ENCODE measurements at places on chromosomes 3 and 15.

DNA sequence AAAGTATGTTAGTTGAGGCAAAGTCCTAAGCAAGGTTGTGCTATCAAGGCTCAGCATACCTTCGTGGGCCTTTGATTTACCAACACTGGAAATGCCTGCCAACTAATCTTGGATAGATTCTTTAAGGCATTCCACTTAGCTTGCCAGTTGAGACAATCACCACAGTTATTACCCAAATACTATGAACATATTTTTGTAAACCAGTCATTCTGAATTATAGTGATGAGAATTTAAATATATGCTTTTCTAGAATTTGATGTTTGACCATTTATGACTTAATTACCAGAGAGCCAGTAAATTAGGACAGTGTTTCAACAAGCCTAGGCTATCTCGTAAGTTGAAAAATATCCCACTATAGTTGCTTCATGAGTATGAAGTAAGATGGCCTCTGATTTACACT, 15.5 kb downstream of the TRIM59 start:
- no peak for DNase-seq

GRCh38 chr3:68893600-68894239, 38.6 kb downstream of the TAFA4 start:
- DNase-seq, result no peak

DNA sequence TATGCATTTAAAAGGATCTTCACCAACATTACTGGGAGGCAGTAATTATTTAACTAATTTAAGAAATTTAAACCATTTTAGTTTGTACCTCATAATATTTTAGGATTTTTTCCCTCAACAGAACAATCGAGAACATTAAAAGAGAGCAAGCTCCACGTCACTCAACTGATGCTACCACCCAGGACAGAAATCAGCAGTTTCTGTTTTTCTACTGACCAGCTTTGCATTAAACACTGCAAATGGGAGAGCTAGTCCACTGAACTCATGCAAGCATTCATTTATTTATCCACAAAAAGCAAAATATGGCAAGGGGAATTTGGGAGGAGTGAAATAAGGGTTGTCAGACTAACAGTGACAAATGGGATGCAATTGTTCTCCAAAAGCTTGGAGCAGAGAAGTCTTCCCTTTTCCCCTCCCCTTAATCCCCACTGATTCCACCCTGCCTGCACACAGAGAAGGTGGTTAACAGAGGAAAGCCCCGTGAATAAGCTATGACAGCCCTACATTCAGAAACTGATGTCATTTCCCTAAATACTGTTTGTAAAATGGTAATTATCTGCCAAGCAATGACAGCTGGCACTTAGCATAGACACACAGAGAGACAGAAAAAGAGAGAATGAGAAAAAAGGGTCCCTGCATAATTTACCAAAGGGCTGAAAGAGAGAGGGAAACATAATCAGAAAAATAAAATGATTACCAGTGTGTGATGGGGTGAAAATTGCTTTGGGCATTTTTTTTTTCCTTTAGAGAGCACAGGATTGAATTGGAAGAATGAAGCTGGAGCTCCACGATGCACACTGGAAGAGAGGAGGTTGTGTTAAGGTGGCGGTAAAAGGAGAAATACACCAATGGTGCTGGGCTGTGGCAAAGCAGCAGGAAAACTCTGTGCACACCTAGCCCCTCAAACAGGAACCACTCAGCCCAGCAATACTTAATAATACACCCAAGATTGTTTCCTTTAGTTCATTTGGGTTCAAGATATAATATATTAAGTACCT, 777.4 kb downstream of the TUSC7 start:
- no peak for DNase-seq

- DNase-seq, result no peak
Observed at GRCh38 chr3:151204530-151205402, 1.8 kb upstream of the GPR171 start.

DNA sequence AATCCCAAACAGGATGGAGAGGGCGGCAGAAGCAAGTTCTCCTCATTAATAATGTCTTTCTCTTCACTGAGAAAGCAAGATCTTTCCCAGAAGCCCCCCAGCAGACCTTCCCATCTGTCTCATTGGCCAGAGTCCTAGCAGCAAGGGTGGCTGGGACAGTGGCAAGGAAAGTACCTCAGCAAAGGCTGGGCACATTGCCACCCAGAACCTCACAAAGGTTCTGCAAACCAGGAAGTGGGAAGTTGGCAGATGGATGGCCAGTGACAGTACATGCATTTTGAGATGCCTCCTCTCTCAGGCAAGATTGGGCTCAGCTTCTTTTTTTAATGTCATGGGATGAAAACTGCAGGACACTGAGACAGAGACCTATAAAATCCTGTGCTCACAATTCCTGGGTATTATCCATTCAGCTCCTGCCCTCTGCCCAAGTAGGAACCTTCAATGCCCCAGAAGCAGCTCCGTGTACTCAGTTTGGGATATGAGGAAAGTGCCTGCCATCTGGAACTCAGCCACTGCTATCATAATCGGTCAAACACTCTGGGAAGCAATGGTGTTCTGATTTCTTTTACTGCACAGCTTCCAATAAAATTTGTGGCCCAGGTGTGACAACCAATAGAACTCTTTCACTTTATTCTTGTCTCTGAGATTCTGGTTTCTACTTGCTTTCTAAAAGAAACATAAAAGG, 25.5 kb downstream of the DPH3 start:
- no peak for DNase-seq

DNA sequence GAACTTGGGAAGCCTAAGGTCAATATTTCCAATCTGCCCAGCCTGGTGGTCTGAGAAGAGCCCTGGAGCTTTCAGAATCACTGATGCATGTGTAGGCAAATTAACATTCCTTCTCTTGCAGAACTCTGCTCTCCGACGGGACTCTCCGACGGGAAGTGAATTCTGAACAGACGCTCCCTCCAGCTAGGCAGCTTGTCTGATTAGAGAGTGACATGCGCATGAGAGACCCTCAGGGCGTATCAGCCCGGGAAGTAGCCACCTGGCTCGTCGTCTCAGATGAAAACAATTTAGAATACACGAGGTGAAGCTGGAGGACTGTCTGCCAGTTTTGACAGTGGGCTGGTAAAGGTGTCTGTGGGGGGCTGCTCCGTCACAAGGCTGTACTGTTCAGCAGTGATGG, 103.1 kb downstream of the DGKG start:
- no peak for DNase-seq

DNA sequence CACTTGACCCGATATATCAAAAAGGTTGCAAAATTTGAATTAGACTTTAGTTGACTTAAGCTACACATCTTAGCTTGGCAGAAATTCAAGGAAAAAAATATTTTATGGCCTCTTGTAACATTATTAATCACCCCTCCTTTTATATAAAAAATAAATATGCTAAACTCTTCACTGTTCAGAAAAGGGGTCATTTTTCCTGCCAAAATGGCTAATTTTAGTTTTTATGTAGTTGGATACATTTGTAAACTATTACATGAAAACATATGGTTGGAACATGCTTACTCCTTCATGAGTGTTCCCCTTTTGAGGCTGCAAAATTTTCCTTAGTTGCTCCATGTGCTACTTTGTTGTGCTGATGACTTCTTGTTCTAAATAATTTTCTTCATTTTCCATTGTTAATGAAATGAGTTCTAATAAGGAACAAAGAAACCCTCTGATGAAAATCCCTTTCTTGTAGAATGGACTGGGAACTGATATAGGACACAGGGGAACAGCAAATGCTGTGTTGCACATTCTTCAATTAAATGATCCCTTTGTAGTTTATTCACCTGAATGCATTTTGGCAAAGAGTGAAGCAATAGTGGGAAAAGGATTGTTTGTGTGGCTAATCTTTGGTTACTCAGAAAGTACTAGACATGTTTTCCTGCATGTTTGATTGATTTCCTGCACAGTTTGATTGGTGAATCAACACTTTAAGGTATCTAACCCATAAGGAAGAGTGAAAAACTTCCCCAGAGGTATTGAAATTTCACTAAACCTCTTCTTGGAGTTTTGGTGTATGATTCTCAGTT, 349.3 kb downstream of the TIGIT start:
- no peak for DNase-seq

GRCh38 chr3:182735672-182736071, 57.6 kb upstream of the ATP11B start:
- no peak for DNase-seq

DNA sequence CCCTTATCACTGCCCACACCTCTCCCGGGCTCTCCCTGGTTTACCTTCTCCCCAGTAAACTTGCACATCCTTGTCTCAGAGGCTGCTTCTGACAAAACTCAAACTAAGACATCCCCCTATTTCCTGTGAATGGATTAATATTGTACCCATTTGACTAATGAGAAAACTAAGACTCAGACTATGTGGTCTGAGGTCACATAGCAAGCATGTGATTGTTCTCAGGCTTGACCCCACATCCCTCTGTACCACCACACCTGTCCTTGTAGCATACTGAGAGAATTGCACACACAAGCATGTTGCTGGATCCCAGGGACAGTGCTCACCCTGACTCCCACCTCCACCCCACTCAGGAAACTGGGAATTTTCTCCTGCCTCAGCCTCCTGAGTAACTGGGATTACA, 90.7 kb upstream of the HES1 start:
- no peak for DNase-seq

GRCh38 chr3:36373084-36373483, 7.2 kb upstream of the STAC start:
- DNase-seq, result no peak

- DNase-seq, result no peak
Observed at GRCh38 chr3:10387881-10388609, 67.1 kb upstream of the SEC13 start.

DNA sequence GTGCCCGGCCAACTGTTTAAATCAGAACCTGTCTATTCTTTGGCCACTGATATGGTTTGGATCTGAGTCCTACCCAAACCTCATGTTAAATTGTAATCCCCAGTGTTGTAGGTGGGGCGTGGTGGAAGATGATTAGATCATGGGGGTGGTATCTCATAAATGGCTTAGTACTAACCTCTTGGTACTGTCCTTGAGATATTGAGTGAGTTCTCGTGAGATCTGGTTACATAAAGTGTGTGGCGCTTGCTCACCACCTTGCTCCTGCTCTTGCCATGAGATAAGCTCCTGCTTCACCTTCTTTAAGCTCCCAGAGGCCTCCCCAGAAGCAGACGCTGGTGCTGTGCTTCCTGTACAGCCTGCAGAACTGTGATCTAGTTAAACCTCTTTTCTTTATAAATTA, 42.4 kb downstream of the REC114 start:
- DNase-seq, result no peak

- DNase-seq, result peak; percentile 25
Observed at GRCh38 chr3:129593595-129594339, 12.7 kb downstream of the PLXND1 start.

DNA sequence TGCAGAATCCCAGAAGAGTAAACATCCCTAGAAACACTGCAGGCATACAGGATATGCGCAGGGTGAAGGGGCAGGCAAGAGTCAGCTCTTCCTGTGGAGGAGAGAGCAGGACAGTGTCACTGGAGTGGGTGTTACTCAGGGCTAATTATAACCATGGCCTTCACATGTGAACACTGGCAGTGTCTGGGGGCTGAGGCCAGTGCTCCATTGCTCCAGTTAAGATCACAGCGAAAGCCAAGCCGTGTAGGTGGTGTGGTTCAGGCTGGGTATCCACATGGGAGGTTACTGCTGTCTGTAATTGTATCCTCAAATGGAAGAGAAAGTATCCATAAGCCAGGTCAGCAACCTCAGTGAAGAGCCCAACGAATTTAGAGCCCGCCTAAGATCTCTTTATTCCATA, 84.6 kb downstream of the MESD start:
- DNase-seq, result no peak

GRCh38 chr15:31353931-31354330, 27.3 kb downstream of the KLF13 start:
- no peak for DNase-seq

GRCh38 chr15:79051941-79052731, 38.4 kb downstream of the RASGRF1 start:
- no peak for DNase-seq

- DNase-seq, result no peak
Observed at GRCh38 chr3:134110963-134111362, 81.2 kb upstream of the SLCO2A1 start.

DNA sequence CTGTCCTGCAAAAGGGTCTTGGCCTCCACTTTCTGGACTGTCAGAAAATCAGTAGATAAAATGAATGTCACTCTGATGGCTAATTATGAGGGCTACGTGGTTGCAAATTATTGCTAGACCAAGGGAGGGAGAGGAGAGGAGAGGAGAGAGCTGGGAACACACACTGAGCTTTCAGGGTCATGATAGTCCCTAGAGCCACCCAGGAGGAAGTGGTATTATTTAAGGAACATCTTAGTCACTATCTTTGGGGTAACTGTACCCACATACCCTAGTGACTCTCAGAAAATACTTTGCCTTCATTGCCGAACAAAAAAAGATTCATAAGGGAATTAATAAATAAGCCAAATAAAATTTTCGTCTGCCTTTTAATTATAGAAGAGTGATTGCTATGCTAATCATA, 642.3 kb upstream of the CFAP20DC start:
- DNase-seq, result no peak

- DNase-seq, result no peak
Observed at GRCh38 chr3:42667096-42667522, 13.6 kb downstream of the ZBTB47 start.

DNA sequence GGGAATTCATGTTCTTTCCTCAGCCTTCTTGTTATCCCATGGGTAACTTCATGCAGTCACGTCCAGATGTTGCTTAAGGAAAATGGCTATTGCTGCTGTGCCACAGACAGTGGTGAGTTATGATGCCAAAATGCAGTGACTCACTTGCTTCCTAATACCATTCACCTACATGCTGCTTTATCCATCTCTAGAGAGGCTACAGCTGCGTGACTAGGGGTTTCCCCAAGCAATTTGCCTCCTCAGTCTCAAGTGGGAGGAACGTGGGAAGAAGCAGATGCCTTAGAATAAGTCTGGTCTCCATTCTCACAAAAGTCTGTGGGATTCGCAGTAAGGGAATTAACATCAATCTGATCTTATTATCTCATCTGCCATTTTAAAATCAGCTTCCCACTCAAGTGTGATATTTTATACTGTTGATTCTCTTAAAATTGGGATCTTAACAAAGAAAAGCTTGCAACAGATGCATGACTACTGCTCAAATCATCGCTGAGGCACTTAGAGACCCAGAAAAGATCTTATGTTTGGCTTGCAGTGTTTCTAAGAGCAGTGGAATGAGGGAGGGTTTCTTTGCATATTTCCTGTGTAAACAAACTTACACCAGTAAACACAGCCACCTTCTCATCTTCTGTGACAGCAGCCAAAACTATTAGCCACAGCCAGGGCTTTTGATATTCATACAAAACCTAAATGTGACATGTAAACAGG, 62.0 kb upstream of the ACP3 start:
- DNase-seq, result no peak

GRCh38 chr15:98938105-98938417, 69.5 kb downstream of the PGPEP1L start:
- DNase-seq, result no peak

- no peak for DNase-seq
Observed at GRCh38 chr3:63364910-63365309, 86.8 kb downstream of the SYNPR start.

Measured in stimulated activated CD8-positive, alpha-beta memory T cell treated with anti-CD3 and anti-CD28 coated beads, Interleukin-2, amount 100 ng/mL, for 1 hour (primary cell).